NCI-H1930 (cell line): ENCODE measurements at places on chromosomes 6 and 20.

DNA sequence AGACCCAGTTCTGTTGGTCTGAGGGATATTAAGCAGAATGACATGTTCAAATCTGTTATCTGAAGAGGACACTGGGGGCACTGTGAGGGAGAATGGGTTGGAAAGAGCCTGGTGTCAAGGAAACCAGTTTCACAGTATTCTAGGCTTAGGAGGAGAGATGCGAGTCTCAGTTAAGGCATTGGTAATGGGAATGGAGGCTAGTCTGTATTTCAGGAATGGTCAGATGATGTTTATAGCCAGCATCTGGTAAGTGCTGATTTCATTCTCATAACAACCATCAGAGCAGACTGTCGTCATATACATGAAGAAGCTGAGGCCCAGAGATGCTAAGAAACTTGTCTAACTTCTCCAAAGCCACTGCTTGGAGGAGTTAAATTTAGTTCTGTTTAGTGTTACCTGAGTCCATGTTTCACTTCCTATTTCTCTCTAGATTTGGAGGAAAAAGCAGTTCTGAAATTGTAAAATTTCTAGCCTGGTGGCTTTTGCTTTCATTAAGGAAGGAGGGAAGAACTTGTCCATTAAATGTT lies 242.0 kb downstream of the ARID1B start:
- DNase-seq, result no peak

- no peak for DNase-seq
Measured at GRCh38 chr20:24766826-24767622, 182.0 kb upstream of the CST7 start.

- no peak for DNase-seq
Measured at GRCh38 chr6:109516929-109517328, 33.9 kb upstream of the ZBTB24 start.

- DNase-seq, result no peak
Measured at GRCh38 chr6:35090734-35091133, 50.4 kb downstream of the TCP11 start.

- DNase-seq, result no peak
Measured at GRCh38 chr6:23505026-23505425, 621.0 kb upstream of the NRSN1 start.

- no peak for DNase-seq
Measured at GRCh38 chr6:117022774-117023173, 145.7 kb downstream of the RFX6 start.

DNA sequence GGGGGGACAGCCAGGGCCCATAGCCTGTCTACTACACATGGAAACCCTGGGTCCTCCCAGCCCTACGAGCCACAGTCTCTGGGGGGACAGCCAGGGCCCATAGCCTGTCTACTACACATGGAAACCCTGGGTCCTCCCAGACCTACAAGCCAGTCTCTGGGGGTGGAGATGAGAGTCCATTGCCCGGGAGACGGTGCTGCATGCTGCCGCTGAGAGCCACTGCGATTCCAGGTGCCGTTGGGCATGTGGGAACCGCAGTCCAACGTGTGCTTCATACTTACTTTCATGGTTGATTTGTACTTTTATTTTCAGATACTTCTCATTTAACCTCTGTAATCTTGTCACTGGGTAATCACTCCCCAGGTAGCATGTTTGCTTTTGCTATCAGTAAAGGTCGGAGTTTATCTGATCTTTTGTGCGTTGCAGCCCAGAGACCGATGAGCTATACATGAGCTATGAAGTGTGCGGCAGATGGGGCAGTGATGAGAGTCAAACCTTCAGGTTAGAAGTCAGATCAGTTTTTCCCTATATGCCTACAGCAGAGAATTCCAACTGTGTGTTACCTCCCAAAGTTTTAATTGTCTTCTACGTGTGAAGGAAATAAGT lies 58.2 kb downstream of the SMOC2 start:
- no peak for DNase-seq

GRCh38 chr6:80742481-80742880 lies 636.0 kb downstream of the BCKDHB start:
- no peak for DNase-seq

DNA sequence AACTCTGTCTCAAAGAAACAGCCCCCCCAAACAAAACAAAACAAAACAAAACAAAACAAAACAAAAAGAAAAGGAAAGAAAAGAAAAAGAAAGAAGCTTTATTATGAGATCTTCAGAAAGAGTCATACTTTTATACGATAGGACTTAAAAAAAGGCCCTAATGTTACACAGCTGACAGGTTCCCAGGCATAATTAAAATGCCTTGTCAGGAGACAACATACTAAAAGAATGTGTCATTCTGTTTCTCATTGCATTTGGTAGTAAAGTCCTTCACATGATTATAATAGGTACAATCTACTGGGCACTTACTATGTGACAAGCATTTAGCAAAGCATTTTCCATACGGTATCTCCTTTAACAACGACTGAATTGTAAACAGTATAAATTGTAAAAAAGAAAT lies 36.4 kb upstream of the RPN2 start:
- DNase-seq, result no peak

DNA sequence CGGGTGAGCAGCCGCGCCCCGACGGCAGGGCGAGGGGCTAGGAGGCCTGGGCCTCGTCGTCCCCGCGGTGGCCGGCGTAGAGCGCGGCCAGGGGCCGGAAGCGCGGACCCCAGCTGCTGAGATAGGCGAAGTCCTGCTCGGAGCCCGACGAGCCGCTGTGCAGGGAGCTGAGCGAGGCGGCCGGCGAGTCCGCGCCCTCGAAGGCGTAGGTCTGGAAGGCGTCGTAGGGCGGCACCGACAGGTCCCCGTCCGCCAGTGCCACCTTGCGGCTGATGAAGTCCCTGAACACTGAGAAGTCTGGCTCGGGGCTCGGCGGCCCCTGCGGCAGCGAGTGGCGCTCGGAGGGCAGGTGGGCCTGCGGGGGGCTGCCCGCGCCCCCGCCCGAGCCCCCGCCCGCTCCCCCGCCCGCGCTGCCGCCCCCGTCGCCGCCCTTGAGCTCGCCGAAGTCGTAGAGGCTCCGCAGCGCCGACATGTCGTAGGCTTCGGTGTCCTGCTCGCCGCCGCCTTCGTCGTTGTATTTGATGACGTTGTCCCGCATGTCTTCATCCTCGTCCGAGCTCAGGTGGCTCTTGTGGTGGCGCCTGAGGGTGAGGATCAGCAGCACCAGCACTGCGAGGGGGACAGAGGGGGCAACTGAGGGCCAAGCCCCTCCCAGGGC lies 56.5 kb downstream of the CD40 start:
- peak; percentile 67 for DNase-seq

DNA sequence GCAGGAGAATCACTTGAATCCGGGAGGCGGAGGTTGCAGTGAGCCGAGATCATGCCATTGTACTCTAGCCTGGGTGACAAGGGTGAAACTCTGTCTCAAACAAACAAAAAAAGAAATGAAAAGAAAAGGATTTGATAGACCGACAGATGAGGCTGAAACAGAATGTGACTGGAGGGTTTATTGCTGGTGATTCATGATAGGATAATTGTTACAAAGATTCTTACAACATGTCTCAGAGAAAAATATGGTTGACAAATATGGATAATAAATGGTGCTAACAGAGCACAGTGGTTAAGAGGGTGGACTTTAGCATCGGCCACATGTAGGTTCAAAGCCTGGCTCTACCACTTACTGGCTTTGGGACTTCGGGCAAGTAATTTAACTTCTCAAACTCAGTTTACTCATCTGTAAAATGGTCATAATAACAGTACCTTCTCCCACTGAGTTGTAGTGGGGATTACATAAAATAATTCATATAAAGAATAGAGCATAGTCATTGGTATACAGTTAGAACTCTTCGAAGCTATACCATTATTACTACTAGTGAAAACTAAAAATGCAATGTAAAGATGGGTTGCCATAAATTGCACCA lies 131.9 kb downstream of the MAP3K7 start:
- no peak for DNase-seq

GRCh38 chr20:38369389-38369788 lies 23.1 kb downstream of the LBP start:
- DNase-seq, result peak; percentile 21
